Activated CD8-positive, alpha-beta memory T cell treated with anti-CD3 and anti-CD28 coated beads for 4 hours (primary cell): ENCODE measurements at places on chromosomes 1 and 21.

GRCh38 chr1:186741640-186742039, 61.4 kb upstream of the PTGS2 start:
- DNase-seq, result no peak

GRCh38 chr1:222889440-222889839, 74.6 kb downstream of the DISP1 start:
- no peak for DNase-seq

DNA sequence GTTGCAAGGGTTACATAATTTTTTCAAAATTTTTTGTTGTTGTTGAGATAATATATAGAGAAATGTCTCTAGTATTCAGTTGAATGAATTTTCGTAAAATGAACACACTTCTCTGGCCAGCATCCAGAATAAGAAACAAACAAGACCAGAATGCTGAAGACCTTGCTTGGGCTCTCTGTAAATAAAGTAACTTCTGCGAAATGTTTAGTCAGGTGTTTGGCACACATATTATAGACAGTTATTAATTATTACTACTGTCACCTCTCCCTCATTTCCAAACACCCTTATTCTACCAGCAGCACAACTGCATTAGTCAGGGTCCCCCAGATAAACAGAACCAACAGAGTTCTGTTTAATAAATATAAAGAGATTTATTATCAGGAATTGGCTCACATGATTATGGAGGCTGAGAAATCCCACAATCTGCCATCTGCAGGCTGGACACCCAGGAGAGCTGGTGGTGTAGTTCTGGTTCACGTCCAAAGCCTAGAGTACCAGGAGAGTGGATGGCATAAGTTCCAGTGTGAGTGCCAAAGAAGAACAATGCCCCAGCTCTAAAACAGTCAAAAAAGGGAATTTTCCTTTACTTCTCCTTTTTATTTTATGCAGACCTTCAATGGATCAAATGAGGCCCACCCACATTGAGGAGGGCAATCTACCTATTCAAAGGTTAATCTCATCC, 44.1 kb upstream of the KCND3 start:
- DNase-seq, result no peak

DNA sequence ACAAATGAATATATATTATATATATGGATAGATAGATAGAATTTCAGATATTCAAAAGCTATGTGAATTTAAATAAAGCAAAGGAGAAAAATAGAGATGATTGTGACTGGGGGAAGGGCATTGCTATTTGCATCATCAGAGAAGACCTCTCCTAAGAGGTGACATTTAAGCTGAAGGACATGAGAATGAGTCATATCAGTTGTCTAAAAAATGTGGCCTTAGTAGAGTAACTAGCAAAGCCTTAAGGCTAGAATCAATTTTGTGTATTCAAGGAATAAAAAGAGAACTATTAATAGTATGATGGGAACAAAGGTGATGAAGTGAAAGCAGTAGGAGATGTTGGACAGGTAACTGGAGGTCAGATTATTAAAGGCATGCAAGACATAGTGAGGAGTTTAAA, 34.8 kb upstream of the SLC35F3 start:
- DNase-seq, result no peak

- DNase-seq, result no peak
Measured at GRCh38 chr1:32486463-32487113, 21.7 kb downstream of the ZBTB8B start.

GRCh38 chr1:156812293-156812990, 4.2 kb downstream of the SH2D2A start:
- DNase-seq, result no peak

DNA sequence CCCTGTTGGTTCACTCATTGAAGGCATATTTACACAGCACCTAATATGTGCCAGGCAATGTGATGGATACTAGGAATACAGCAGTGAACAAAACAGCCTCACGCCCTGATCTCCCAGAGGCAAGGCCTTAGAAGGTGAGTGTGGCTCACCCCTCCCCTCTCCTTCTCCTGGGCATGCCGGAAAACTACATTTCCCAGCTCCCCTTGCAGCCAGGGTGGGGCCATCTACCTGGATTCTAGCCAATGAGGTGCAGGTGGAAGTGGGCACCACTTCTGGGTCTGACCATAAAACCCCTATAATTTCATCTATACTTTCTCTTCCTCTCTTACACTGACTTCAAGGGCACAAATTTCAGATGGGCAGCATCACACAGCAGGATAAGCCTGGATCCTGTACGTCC, 63.8 kb downstream of the FBXO2 start:
- DNase-seq, result no peak
